ENCODE measurements at places on chromosomes 1 and 21.
A peak's percentile ranks its signal among the peaks of the same experiment; 100 is the strongest.

GRCh38 chr1:27940297-27940696 lies 5.5 kb downstream of the SMPDL3B start:
- peak; percentile 75 for DNase-seq

DNA sequence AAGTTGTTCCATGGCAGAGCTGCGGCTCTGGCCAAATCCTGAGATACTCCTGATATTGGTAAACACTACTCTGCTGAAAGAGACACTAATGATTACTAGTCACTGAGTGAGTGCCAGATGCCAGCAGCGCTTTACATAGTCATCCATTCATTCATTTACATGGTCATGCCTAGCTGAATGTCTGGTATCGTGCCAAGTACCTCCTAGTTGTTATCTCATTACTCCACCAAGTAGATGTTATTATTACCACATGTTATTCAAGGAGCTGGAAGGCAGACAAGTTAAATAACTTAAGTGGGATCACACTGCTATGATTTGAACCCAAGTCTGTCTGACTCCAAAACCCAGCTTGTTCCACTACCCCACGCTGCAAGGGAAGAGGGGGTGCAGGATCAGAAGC lies 4.7 kb downstream of the OLFML2B start:
- DNase-seq = no peak

DNA sequence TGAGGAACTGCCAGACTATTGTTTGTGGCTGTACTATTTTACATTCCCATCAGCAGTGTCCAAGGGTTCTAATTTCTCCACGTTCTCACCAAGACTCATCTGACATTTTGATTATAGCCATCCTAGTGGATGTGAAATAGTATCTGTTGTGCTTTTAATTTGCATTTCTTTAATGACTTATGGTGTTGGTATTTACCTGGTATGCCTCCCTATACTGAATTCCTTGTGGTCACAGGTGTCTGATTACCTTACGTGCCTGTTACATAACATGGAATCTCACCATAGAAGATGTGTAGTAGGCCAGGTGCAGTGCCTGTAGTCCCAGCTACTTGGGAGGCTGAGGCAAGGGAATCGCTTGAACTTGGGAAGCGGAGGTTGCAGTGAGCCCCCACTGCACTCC lies 13.5 kb downstream of the ZYG11A start:
- no peak for DNase-seq

DNA sequence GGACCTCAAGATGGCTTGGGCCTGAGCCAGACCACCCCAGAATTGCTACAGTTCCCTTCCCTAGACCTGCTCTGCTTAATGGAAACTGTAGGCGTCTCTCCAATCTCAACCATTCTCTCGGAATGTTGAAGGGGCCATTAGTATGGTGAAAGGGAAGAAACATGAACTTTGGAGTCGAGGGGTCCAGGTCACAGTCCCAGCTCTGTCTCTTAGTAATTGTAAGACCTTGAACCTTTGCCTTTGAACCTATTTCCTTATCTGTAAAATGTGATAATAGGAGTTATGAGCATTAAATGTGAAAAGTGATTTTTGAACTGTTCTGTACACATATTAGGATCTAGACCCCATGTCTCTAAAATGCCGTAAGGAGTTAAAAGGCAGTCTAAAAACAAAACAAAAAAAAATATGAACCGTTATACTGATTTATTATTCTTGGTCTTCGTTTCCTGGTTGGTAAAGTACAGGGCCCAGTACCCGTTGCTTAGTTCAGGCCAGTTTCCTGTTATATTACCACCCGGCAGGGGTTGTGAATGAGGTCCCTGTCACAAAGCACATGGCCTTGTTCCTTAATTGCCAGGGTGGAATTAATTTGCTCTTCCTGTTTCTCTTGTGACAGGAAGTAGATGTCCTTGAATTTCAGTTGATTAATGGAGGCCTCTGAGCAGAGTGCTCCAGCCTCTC lies 42.3 kb downstream of the TCEANC2 start:
- DNase-seq = no peak

- DNase-seq = no peak
Measured at GRCh38 chr21:41636636-41637630, 129.0 kb upstream of the TMPRSS2 start.

DNA sequence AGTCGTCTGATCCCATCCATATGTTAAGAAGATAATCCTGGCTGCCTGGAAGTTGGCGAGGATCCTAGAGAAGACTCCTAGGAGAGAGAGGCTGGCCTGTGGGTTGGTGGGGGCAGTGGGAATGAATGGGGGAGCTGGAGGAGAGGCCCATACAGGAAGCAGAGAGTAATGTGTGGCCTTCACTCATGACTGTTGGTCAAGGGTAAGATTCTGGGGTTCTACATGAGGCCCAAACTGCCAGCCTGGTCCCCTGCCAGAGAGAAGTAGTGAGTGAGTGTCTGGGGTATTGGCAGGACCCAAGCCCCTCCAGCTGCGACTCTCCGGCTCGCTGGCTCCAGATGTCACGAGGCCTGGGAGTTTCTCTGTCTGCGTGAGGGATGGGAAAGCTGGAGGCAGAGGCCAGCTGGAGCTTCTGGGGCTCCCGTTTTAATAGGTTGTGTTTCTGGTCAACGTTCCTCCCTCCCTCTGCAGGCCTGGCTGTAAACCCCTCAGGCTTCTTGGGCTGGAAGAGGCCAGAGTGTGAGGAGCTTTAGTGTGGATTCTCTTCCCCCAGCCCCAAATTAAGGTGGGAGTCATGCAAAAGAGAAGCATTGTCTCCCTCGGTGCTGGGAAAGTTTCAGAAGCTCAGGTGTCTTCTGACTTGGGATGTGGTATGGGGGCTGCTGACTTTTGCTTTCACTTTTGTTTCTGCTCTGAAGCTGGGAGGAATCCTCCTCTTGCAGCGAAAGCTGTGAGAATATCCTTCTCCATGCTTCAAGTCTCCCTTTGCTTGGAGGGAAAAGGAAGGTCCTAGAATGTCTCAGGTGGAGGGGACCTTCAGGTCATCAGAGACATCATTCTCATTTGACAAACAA lies 2.6 kb downstream of the TMEM51 start:
- no peak for DNase-seq

GRCh38 chr1:43405219-43405875 lies 15.6 kb downstream of the SZT2 start:
- no peak for DNase-seq

DNA sequence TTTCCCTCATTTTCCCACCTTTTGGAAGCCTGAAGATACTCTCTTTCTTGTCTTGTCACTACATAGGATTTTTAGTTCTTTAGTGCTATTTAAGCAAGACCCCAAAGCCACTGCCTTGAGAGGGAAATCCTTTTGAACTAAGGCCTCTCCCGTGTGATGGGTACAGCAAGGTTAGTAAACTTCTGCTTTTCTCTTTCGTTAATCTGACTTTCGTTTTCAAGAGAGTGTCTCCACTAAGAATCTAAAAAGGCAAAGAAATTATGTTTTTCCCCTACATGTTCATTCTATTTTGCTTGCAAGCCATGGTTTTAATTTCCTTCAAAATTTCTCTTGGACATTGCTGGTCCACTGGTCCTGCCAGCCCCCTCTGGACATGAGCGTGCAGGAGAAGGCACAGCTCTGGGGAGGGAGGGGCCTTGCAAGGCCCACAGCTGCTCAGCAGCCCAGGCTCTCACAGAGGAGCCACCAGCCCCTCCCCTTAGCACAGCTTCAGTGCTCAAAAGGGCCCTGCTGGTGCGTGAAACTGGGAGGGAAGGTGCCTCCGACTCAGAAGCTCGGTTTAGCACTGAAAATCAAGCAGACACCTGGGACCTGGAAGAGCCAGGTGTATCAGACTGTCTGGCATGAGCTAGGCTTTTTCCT lies 210.9 kb upstream of the GALNT2 start:
- DNase-seq = no peak

GRCh38 chr1:42593486-42594100 lies 64.6 kb upstream of the PPIH start:
- DNase-seq = no peak

- DNase-seq = no peak
Measured at GRCh38 chr1:110501488-110502132, 17.4 kb downstream of the KCNA10 start.

DNA sequence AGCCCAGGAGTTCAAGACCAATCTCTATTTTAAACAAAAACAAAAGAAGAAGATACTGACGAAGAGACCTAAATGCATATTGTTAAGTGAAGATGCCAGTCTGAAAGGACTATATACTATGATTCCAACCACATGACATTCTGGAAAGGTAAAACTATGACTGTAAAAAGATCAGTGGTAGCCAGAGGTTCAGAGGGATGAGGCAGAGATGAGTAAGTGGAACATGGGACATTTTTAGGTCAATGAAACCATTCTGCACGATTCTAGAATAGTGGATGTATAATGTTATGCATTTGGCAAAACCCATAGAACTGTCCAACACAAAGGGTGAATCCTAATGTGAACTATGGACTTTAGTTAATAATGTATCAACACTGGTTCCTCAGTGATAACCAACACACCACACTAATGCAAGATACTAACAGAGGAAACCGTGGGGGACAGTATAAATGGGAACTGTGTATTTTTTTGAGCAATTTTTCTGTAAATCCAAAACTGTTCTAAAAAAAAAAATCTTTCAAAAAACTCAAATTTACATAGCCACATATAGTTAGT lies 8.2 kb downstream of the RC3H1 start:
- no peak for DNase-seq

GRCh38 chr1:43531107-43531905 lies 623 bp downstream of the PTPRF start:
- DNase-seq = peak; percentile 6

DNA sequence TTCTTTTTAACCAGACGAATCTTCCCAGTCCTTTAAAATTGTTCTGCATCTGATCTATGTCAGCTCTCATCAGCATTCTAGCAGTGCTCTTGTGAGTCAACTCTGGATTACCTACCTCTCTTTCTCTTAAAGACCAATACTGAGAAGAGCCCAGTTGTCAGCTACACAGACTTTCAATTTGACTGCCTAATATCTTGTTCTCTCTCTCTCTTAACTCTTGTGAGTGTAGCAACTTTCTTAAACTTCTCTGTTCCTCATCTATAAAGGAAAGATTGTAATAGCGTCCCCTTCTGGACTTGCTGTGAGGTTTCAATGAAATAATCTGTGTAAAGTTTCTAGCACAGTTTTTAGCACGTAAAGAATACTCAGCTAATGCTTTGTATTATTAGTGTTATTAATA lies 499.3 kb upstream of the ADAMTS5 start:
- DNase-seq = no peak

DNA sequence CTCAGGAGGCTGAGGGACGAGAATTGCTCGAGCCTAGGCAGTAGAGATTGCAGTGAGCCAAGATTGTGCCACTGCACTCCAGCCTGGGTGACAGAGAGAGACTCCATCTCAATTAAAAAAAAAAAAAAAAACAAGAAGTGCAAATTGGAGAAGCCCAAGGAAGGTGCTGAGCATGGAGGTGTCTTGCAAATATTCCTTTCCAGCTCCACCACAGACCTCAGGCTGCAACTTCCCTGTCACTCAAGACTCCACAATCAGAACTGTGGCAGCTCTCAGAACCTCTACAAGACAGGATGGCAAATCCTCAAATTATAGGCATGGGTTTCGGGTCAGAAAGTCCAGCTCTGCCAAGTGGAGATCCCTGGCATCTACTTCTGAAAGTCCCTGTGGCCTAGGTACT lies 104.4 kb upstream of the TIAM1 start:
- DNase-seq = no peak

DNA sequence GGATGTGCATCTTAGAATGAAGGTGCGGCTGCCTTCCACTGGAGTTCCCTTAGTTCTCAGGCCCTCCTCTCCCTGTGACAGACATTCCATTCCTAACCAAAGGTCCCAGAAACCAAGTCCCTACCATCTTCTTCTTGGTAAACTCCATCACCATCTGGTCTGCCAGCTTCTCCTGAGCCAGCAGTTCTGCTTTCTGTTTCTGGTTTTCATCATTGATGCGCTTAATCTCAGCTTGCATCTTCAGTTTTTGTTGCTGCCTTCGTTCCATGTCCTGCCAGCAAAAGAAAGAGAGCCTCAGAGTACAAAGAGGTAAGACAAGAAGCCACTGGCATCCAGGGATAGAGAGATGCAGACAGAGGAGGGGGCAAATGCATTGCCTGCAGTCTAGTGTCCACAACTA lies 18.0 kb upstream of the VSIG8 start:
- DNase-seq = no peak

DNA sequence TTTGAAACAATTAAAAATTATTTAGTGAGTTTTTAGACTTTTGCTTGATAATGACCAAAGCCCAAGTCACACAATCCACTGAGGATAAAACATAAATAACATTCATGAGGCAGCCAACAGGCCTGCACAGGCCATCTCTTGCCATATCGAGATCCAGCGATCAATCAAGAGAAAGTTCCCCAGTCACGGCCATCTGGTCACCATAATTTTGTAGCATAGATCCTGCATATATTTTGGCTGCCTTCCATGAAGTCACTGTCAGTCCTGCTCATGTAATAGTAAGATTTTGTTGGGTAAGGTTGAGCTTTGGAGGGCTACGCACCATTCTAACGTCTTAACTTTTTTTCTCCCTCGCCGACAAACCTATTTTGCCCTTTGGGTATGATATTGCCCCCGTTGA lies 17.5 kb downstream of the KPNA6 start:
- no peak for DNase-seq

- DNase-seq = no peak
Measured at GRCh38 chr1:54667797-54668196, 26.2 kb downstream of the MROH7 start.

- no peak for DNase-seq
Measured at GRCh38 chr1:156616463-156616862, 2.8 kb upstream of the HAPLN2 start.

- no peak for DNase-seq
Measured at GRCh38 chr1:8218351-8219092, 99.4 kb upstream of the SLC45A1 start.

DNA sequence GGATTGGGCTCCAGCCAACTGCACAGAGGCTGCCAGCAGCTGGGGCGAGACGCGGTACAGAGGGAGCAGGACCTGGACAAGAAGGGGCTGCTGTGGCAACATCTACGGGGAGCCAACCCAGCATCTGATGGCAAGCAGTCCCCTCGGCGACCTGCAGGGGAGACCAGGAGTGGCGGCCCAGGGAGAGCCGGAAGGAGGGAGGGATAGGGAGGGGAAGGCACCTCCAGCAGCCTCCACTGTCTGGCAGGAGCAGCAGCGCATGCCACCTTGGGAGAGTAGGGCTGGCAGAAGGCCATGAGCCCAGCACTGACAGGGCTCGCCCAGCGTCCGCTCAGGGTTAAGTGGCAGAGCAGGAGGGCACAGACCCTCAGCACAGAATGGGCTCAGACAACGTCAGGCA lies 17.3 kb downstream of the CHD5 start:
- no peak for DNase-seq

Data from activated naive CD4-positive, alpha-beta T cell treated with Interleukin-2 at 50 U/mL for 16 hours (primary cell).